Neuronal stem cell (in vitro differentiated cells): ENCODE measurements at places on chromosomes 16 and 17.

DNA sequence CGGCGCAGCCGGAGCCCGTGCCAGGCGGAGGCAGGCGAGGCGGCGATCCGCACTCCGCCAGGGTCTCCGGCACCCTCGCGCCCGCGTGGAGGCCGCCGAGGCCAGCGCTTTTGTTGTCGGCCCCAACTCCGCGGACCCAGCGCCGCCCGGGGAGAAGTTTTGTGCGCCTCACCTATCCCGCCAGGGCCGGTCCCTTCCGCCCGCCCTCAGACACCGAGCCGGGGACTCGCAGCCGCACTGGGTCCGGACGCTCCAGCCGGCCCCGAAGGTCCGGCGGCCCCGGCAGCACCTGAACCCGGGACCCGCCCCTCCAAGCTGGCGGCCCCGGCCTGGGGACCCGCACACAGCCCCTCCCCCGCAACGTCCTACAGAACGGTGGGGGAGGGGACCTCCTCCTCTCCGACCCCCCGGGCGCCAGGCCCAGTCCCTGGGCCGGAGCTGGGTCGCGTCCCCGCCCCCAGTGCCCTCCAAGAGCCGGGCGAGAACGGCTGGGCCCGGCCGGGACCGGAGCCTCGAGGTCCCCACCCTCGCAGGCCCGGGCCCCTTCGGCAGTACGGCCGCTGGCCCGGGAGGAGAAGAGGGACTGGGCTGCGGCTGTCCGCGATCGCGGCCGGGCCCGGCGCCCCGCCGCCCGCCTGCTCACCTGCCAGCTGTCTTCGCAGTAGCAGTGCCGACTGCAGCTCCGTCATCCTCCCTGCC lies 698 bp downstream of the UBE2G1 start:
- peak; percentile 58 for DNase-seq
- H3K27me3 ChIP-seq: no peaks in the 10 kb centered on the region
- peaks cover 25% of the 10 kb centered on the region for H3K36me3 ChIP-seq
- H3K27ac ChIP-seq: peak overlapping the region; percentile 87

DNA sequence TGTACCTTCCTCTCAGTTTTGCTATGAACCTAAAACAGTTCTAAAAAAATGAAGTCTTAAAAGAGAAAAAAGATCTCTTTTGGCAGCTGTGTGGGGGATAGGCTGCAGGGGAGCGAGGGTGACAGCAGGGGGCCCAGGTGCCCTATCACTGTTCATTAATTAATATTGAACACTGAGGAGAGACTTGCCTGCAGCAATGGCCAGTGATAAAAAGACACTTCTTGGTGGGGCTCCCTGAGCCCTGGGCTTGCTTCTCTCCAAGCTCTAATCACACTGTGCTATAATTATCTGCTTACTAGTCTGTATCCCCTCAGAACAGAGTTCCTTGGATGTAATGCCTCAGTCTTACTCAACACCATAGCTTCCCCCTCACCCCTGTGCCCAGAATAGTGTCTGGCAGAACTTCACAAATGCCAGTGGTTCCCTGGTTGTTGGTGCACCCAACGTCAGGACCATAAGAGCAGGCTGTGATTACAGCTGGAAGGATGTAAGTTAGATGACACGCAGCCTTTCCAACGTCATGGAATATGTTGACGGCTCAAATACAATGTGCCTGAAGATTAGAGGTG lies 52.0 kb upstream of the IRX6 start:
- H3K4me3 ChIP-seq: no peak overlapping the region
- no peaks in the 10 kb centered on the region for H3K27me3 ChIP-seq
- no peak for DNase-seq
- H3K27ac ChIP-seq: no peak overlapping the region
- no peaks in the 10 kb centered on the region for H3K36me3 ChIP-seq

DNA sequence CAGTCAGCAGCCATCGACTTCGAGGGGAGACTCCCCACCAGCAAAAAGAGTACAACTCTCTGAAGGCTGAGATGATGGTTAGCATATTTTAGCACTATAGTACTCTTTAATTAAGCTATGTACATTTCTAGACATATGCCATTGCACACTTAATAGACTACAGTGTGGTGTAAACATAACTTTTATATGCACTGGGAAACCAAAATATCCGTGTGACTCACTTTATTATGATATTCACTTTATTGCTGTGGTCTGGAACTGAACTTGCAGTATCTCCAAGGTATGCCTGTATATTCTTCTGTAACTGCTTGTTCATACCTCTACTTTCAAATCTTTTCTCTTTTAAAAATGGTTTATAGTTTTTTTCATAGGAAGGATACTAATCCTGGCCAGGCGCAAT lies 11.0 kb upstream of the NXPH3 start:
- H3K27ac ChIP-seq: no peak overlapping the region
- no peaks in the 10 kb centered on the region for H3K36me3 ChIP-seq
- DNase-seq: no peak
- no peaks in the 10 kb centered on the region for H3K27me3 ChIP-seq

GRCh38 chr17:27596566-27597187 lies 34.3 kb upstream of the LGALS9 start:
- H3K36me3 ChIP-seq: peaks cover 7% of the 10 kb centered on the region
- H3K4me1 ChIP-seq: no peaks in the 10 kb centered on the region
- H3K27ac ChIP-seq: no peak overlapping the region
- DNase-seq: no peak
- no peaks in the 10 kb centered on the region for H3K27me3 ChIP-seq
- H3K4me3 ChIP-seq: no peak overlapping the region

DNA sequence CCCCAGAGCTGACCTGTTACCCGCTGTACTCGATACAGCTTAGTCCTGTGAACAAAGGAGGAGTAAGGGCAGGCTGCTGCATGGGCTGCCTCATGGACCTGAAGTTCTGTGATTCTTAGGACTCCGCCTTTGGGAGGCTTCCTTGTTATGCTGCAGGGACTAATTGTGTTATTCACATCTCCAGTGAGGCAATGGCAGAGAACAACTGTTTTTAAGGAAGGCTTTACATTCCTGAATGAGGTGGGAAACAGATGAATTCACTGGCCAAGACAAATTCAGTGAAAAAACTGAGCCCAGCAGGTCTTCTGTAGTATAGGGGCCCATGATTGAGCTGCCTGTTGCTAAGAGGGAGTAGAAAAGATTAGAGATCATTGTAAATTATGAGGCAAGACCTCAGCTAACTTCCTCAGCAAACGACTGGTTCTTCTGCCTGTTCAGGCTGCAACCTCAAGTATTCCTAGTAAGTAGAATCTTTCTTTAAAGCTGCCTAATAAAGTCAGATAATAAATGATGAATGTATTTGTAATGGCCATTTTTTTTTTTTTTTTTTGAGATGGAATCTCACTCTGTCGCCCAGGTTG lies 26.3 kb downstream of the ADORA2B start:
- no peaks in the 10 kb centered on the region for H3K27me3 ChIP-seq
- DNase-seq: no peak
- H3K27ac ChIP-seq: no peak overlapping the region

DNA sequence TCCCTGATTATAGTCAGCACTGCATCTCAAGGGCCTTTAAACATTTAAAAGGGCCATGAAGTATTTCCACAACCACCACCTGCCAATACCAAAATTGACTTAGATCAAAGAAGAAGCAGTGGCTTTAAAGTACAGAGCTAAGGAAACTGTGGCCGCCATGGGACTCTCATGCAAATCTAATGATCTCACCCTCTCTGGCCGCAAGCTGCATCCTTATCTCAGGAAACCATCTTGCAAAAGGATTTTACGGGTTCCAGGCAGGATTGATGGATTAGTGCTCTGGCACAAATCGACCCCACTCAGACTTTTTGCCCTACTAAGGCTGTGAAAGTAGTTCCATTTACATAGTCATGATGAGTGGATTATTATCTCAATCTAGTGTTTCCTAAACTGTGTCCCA lies 22.6 kb downstream of the CDRT4 start:
- peaks cover 3% of the 10 kb centered on the region for H3K4me1 ChIP-seq
- H3K27ac ChIP-seq: no peak overlapping the region
- no peak overlapping the region for H3K4me3 ChIP-seq
- no peak for DNase-seq

DNA sequence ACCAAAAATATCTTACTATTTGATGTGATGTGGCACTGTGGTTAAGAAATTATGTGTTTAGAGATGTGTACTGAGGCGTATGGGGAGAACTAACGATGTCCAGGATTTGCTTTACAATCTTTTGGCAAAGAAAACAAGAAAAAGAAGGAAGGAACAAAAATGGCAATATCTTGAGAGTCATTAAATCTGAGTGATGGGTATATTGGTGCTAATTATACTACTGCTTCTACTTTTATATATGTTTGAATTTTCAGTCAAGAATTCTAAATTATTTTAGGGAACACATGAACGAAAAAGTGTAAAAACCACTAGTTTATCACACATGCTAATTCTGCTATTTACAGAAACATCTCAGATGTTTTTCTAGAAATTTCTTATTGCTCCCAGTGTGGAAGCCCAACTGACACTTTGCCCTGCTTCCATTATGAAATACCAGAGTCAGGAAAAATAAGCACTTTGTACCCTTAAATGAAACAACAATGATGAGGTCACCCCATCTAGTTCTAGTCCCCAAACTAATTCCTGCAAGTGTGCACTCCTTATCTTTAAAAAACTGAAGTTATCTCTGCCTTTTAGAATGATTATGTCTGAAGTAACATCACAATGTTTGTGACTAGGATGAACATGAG lies 18.8 kb downstream of the TAT start:
- H3K4me1 ChIP-seq: no peaks in the 10 kb centered on the region
- no peaks in the 10 kb centered on the region for H3K27me3 ChIP-seq
- H3K36me3 ChIP-seq: no peaks in the 10 kb centered on the region
- H3K4me3 ChIP-seq: no peak overlapping the region
- DNase-seq: no peak

- H3K4me1 ChIP-seq: no peaks in the 10 kb centered on the region
- H3K36me3 ChIP-seq: no peaks in the 10 kb centered on the region
- no peak overlapping the region for H3K27ac ChIP-seq
- no peak overlapping the region for H3K4me3 ChIP-seq
- no peaks in the 10 kb centered on the region for H3K27me3 ChIP-seq
- DNase-seq: no peak
These were observed 14.1 kb downstream of the ALDH3A1 start for GRCh38 chr17:19733953-19734526.
